CD4-positive, CD25-positive, alpha-beta regulatory T cell (primary cell): ENCODE measurements at places on chromosomes 7 and 10.
A peak's percentile ranks its signal among the peaks of the same experiment; 100 is the strongest.

- no peaks in the 10 kb centered on the region for H3K27me3 ChIP-seq
- H3K4me3 ChIP-seq = no peak overlapping the region
- DNase-seq = no peak
- H3K36me3 ChIP-seq = no peaks in the 10 kb centered on the region
- H3K27ac ChIP-seq = no peak overlapping the region
Observed at GRCh38 chr7:14754631-14755030, 147.9 kb downstream of the DGKB start.

DNA sequence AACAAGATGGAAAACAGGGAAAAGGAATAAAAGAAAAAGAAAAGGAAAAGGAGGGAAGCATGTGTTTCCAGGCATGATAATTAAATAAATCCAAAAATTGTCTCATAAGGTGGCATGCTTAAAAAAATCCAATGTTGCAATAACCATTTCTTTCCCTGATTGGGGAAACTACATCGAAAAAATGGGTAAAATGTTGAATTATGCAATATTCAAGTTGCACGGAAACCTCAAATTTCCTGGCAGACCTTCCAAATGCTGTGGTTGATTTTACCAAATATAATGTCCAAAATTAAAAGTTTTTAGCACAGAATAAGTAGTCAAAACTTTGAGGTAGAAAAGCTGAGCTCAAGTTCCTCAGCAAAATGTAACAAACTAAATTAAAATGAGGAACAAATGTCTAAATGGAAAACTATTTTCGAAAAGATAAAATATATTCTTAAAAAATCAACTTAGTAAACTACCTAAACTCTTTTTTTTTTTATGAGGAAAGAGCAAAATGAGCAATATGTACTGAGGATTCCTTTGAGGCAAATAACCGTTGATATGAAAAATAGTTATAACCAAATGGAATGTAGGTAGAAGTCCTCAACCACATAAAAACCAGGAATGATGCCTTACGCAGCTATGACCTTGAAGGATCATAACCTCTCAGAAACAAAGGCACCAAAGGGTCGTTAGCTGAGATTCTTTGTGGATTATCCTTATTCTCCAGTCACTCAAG is 52.6 kb downstream of the MACC1 start:
- H3K36me3 ChIP-seq = no peaks in the 10 kb centered on the region
- H3K4me3 ChIP-seq = no peak overlapping the region
- H3K27me3 ChIP-seq = no peaks in the 10 kb centered on the region
- no peaks in the 10 kb centered on the region for H3K4me1 ChIP-seq
- DNase-seq = no peak
- no peak overlapping the region for H3K27ac ChIP-seq

DNA sequence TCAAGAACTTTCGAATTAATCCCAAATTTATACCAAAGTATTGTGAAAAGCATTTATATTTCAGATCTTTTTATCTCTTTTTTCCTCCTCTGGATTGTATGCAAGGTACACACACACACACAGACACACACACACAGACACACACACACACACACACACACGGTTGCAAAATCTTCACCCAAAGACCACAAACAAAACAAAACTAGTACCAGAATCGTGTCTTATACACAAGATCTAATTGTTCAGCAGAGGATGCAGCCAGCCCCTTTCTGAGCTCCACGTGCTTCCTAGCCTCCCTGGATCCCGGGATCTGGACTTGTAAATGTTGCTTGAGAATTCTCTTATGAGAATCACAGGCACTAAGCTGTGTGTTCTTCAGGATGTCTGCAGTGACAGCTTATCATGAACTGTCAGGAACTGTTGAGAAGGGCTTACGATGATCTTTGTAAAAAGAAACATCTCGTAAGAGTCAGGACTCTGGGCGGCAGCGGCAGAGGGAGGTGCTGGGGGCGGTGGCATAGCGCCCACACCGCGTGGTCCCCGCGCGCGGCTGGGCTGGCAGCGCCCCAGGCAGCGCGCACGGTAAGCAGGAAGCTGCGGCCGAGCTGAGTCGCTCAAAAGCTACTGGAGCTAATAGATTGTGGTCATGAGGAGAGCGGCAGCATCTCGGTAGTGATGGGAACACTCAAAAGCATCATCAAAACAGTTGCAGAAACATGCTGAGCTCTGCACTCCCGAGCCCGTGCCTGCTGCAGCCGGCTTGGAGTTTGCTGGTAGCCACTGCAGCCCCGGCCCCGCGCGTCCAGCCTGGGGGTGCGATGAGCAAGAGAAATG is 277.6 kb downstream of the GATA3 start:
- peak overlapping the region; percentile 88 for H3K4me3 ChIP-seq
- DNase-seq = peak; percentile 94
- H3K27me3 ChIP-seq = no peaks in the 10 kb centered on the region

- no peak overlapping the region for H3K27ac ChIP-seq
- no peaks in the 10 kb centered on the region for H3K4me1 ChIP-seq
- H3K36me3 ChIP-seq = no peaks in the 10 kb centered on the region
- no peak overlapping the region for H3K4me3 ChIP-seq
Observed at GRCh38 chr10:84822931-84823630, 494.7 kb downstream of the CCSER2 start.

DNA sequence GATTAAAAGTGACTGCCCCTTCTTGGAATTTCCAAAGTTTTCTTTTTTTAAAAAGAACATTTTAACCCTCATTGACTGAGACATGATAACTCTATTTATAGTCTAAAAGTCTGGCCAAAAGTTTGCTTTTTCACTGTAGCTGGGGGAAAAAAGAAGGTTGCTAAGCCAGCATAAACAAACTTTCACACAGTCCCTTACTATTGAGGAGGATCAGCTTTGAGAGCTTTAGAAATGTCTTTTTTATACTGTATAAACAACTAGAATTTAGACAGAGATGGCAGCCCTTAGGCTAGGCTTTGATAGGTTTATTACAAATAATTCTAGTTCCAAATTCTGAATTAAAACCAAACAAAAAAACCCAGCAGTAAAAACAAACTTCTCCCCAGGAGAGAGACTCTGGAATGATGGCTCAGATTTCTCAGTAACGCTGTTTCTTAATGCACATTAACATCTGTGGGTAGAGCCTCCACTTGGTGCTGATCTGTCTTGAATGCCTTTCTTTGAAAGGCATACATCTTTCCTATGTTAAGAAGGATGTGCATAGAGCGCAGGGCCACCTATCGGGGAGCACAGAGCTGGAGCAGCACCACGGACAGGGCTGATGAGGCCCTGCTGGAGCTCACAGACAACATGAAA is 100.9 kb upstream of the PDLIM1 start:
- DNase-seq = peak; percentile 2
- no peak overlapping the region for H3K4me3 ChIP-seq
- no peaks in the 10 kb centered on the region for H3K27me3 ChIP-seq
- no peaks in the 10 kb centered on the region for H3K36me3 ChIP-seq
- no peak overlapping the region for H3K27ac ChIP-seq

DNA sequence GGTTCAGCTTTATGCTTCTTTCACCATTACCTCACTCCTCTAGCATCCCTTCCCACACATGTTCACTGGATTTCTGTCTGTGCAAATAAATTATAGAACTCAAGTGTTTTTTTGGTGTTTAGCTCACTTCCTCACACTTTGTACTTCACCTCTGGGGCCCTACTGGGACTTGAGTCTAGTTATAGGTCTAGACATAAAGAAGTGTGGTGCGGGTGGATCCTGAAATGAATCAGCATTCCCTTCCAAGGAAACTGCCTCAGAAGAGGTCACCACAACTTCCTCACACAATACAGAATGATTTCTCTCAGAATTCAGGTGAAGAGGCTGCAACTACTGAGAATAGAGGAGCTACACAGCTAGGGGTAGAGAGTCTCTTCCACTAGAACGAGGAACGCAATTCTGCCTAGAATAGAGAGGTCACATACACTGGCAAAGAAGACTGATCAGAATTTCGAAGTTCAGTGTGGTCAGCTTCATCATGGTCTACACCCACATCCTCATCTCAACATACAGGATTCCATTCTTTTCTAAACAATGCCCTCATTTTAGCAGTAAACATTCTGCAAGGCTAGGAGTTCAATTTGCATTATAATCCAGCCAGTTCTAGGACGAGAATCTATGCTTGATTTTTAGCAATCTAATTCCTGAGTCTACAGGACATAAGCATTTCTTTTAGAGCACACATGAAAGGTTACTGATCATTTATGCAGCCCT is 938.7 kb upstream of the PHF14 start:
- no peak overlapping the region for H3K4me3 ChIP-seq

DNA sequence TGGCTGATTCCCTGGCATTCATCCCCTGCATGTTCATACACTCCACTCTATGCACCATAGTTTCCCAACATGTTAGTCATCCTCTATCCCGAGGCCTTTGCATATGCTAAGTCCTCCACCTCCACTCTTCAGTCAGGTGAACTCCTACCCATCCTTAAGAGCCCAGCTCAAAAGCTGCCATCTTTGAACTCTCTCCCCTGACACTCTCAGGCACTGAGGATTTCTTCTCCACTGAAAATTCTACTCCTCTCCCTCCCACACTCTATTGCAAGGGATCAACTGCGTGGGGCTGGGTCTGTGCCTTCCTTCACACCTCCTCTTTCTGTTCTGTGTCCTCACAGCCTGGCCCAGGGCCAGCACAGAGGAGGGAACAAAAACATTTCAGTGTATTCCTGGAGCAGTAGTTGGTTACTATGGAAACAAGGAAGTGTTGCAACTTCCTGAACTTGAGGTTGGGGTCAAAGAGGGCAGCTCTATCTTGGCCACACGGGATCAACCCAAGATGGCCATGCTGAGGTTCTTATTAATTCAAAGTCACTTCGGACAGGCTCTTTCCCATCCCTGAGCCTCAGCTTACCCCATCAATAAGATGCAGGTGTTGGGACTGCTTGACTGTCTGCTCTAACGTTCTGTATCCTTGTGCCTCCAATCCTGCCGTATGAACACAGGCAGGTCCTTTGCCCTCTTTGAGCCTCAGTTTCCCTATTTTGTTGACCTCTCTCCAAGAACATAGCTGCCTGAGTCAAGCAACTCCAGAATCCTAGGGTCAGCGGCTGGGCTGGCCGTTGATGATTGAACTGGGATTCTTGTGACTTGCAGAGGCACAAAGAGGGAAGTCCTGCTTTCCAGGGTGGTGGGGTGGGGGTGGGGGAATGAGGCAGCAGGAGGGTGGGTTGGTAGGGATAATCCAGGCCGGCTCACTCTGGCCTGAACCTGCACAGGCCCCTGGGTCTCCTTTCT is 15.5 kb downstream of the ZMIZ1 start:
- H3K36me3 ChIP-seq = no peaks in the 10 kb centered on the region
- no peak for DNase-seq
- H3K27ac ChIP-seq = no peak overlapping the region
- no peak overlapping the region for H3K4me3 ChIP-seq

GRCh38 chr10:110215286-110216170 is 8.1 kb downstream of the MXI1 start:
- H3K4me3 ChIP-seq = no peak overlapping the region
- peaks cover 33% of the 10 kb centered on the region for H3K4me1 ChIP-seq
- H3K27me3 ChIP-seq = no peaks in the 10 kb centered on the region
- H3K27ac ChIP-seq = no peak overlapping the region

DNA sequence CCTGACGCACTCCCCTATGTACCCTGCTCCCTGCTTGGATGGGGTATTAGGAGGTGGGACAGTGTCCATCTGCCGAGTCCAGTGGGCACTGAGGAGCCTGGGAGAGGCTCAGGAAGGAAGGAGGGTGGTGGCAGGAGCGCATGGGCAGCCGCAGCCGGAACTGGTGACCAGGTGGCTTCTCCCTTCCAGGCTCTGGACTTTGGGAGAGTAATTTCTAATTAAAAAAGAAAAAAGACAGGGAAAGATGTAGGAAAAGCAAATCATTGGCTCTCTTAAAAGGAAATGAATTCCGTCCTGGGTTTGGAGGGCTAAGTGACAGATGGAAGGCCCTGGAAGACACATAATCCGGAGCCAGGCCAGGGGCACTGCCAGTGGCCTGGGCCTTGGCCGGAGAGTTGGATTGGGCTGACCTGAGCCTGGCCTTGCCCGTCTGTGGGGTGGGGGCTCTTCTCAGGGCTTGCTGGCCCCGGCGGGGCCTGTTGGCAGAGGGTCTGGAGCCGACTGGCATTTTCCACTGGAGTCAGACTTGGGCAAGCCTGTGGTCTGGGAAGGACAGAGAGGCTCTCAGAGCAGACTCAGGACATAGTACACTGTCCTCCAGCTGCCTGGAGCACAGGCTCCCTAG is 63.0 kb downstream of the NEURL1 start:
- no peak overlapping the region for H3K27ac ChIP-seq
- no peaks in the 10 kb centered on the region for H3K36me3 ChIP-seq
- no peak for DNase-seq
- no peaks in the 10 kb centered on the region for H3K4me1 ChIP-seq

DNA sequence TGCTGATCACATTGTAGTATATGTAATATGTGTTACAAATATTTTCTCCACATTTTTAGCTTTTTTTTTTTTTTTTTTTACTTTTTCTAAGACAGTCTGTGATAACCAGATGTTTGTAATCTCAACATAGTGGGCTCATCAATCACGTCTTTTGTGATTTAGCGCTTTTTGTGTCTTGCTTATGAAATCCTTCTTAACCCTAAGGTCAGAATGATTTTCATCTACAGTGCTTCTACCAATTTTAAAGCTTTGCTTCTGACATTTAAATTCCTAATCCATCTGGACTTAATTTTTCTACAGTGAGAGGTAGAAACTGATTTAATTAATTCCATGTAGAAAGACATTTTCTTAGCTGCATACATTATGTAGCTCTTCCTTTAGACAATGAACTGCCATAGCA is 626.4 kb downstream of the TNS3 start:
- H3K27me3 ChIP-seq = no peaks in the 10 kb centered on the region
- H3K27ac ChIP-seq = no peak overlapping the region
- no peaks in the 10 kb centered on the region for H3K4me1 ChIP-seq
- H3K4me3 ChIP-seq = no peak overlapping the region
- no peaks in the 10 kb centered on the region for H3K36me3 ChIP-seq
- no peak for DNase-seq

DNA sequence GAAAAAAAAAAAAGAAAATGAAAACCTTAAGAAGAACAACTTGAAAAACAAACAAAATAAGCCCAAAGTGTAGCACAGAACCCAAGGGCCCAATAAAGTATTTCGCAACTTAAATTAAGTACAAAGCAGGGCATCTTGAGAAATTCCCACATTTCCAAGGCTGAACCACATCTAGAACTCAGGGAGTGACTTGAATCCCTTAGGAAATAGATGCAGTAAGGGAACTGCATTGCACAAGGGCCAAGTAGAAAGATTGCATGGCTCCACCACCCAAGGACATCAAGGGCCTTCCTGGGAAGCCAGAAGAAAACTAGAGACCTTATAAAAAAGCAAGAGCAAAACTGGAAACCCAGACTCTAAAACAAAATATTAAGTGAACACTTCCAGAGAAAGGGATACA is 352.7 kb downstream of the CXCL12 start:
- no peaks in the 10 kb centered on the region for H3K27me3 ChIP-seq
